ENCODE measurements at places on chromosomes 6 and 20. TPM values are rescaled to one million over a fixed set of nuclear protein-coding genes. Genes with fewer than 3 reads are reported as not detected.

TINAG gene
- total RNA-seq, result not detected

- no peak for DNase-seq
- H3K4me1 ChIP-seq, result peaks cover 6% of the 10 kb centered on the region
- H3K27me3 ChIP-seq, result no peaks in the 10 kb centered on the region
- peaks cover 3% of the 10 kb centered on the region for H3K36me3 ChIP-seq
- H3K4me3 ChIP-seq, result no peak overlapping the region
Measured at GRCh38 chr6:149362289-149362688, 37.8 kb upstream of the SUMO4 start.

DNA sequence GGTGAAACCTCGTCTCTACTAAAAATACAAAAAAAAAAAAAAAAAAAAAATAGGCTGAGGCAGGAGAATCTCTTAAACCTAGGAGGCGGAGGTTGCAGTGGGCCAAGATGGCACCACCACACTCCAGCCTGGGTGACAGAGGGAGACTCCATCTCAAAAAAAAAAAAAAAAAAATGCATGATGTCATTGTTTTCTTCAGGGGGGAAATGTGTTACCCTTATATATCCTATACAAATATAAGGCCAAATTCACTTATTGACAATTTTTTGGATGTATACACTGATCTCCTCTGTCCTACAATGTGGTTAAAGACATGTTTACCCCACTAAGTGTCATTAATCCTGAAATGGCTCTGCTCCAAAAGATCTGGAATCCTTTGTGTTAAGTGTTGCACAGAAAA, 73.1 kb downstream of the TPBG start:
- H3K4me3 ChIP-seq, result no peak overlapping the region
- no peaks in the 10 kb centered on the region for H3K4me1 ChIP-seq
- no peak overlapping the region for H3K27ac ChIP-seq
- no peaks in the 10 kb centered on the region for H3K27me3 ChIP-seq
- H3K36me3 ChIP-seq, result no peaks in the 10 kb centered on the region

E2F1 gene
- total RNA-seq, result 10.6 TPM

GRCh38 chr6:165573671-165574070, 89.4 kb downstream of the PDE10A start:
- no peaks in the 10 kb centered on the region for H3K27me3 ChIP-seq
- no peaks in the 10 kb centered on the region for H3K36me3 ChIP-seq
- DNase-seq, result peak; percentile 92
- H3K4me1 ChIP-seq, result peaks cover 20% of the 10 kb centered on the region

- no peak overlapping the region for H3K4me3 ChIP-seq
- H3K27ac ChIP-seq, result no peak overlapping the region
- H3K27me3 ChIP-seq, result no peaks in the 10 kb centered on the region
- H3K36me3 ChIP-seq, result peaks cover 26% of the 10 kb centered on the region
- peak; percentile 56 for DNase-seq
Measured at GRCh38 chr20:32828029-32828680, 8.4 kb downstream of the MAPRE1 start.

LY6G5C gene
- 0.18 TPM for total RNA-seq

GRCh38 chr20:62636446-62636845, 5.9 kb upstream of the SLCO4A1 start:
- H3K36me3 ChIP-seq, result no peaks in the 10 kb centered on the region
- H3K4me3 ChIP-seq, result no peak overlapping the region
- H3K4me1 ChIP-seq, result no peaks in the 10 kb centered on the region
- no peak overlapping the region for H3K27ac ChIP-seq
- peaks cover 91% of the 10 kb centered on the region for H3K27me3 ChIP-seq

GRCh38 chr20:258963-259362, 1.4 kb downstream of the DEFB132 start:
- no peak overlapping the region for H3K4me3 ChIP-seq
- peaks cover 19% of the 10 kb centered on the region for H3K27me3 ChIP-seq
- no peaks in the 10 kb centered on the region for H3K4me1 ChIP-seq
- DNase-seq, result peak; percentile 16

DNA sequence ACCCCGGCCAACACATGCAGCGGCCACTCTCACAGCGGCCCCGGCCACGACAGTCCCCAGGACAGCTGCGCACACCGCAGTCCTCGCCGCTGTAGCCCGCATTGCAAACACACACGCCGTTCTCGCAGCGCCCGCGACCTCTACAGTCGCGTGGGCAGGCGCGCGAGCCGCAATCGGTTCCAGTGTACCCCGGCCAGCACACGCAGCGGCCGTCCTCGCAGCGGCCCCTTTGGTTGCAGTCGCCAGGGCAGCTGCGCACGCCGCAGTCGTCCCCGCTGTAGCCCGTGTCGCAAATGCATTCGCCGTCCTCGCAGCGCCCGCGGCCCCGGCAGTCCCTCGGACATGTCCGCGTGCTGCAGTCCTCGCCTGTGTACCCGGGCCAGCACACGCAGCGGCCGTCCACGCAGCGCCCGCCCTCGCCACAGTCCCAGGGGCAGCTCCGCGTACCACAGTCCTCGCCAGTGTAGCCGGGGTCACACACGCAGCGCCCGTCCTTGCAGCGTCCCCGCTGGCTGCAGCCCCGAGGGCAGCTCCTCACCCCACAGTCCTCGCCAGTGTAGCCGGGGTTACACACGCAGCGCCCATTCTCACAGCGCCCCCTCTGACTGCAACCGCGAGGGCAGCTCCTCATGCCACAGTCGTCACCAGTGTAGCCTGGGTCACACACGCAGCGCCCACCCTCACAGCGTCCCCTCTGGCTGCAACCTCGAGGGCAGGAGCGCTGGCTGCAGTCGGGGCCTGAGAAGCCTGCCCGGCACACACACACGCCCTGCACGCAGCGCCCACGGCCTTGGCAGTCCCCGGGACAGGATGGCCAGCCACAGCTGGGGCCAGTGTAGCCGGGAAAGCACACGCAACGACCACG, 12.5 kb downstream of the TNXB start:
- peaks cover 40% of the 10 kb centered on the region for H3K27me3 ChIP-seq
- no peak for DNase-seq
- no peaks in the 10 kb centered on the region for H3K36me3 ChIP-seq
- H3K4me1 ChIP-seq, result peaks cover 24% of the 10 kb centered on the region
- H3K4me3 ChIP-seq, result no peak overlapping the region

DNA sequence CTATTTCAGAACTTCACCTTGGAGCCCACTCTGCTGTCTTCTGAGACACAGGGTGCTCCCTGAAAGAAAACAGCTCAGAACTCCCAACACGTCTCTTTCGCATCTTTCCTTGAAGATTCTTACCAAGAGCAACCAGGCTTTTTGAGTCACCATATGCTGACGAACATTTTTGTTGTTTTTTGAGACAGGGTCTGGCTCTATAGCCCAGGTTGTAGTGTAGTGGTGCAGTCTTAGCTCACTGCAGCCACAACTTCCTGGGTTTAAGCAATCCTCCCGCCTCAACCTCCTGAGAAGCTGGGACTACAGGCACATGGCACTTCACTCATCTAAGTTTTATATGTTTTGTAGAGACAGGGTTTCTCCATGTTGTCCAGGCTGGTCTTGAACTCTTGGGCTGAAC, 68.5 kb downstream of the TRMT11 start:
- H3K27me3 ChIP-seq, result no peaks in the 10 kb centered on the region
- no peaks in the 10 kb centered on the region for H3K36me3 ChIP-seq
- H3K27ac ChIP-seq, result no peak overlapping the region
- H3K4me3 ChIP-seq, result no peak overlapping the region
- DNase-seq, result no peak
- no peaks in the 10 kb centered on the region for H3K4me1 ChIP-seq

DNA sequence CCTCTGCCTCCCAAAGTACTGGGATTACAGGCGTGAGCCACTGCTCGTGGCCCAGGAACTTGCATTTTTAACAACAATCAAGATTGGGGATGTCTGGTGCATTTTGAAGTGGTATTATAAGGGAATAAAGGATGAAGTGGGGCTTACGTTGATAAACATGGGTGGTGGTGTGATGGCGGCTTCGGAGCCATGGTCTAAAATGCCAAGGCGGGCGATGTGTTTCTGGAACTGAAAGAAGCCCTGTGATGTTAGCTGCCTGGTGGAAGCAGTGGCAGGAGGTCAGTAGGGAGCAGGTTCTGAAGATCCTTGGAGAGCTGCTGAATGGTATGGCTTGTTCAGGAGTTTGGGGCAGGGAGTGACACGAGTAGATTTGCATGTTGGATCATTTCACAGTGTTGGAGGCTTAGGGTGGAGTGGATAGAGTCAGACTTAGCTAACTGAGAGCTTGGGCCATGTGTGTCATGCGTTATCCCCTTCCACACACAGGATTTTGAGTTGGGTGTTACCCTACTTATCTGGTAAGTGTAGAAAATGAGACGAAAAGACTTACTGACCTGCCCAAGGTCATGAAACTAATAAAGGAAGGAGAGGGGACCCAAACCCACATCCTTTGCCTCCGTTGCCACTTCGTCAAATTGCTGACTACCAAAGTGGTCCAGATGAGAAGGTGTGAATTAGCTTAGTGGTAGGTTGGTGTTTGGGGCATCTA, 1.5 kb downstream of the NELFCD start:
- H3K27me3 ChIP-seq, result peaks cover 3% of the 10 kb centered on the region
- no peak overlapping the region for H3K4me3 ChIP-seq
- H3K36me3 ChIP-seq, result peaks cover 7% of the 10 kb centered on the region
- no peak overlapping the region for H3K27ac ChIP-seq
- peaks cover 3% of the 10 kb centered on the region for H3K4me1 ChIP-seq
- no peak for DNase-seq

Data from IMR-90 (cell line).